Peyer's patch (tissue), 4 donors: ENCODE measurements at places on chromosomes 13 and 19.

DNA sequence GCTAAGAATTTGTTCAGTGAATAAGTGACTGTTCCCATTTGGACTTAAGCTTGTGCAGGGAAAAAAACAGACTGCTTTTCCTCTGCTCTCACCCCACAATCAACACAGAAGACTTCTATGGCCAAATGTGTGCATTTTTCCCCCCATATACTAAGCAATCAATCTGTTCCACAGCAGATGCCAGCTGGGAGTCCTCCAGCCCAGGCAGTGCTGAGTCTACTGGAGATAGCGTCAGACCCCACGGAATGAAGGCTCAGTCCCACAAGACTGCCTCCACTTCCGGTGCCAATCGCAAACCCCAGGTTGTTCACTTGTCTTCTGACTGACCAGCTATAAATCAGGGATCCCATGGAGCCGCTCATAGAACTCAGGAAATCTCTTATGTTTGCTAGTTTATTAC, 69.5 kb upstream of the ANKRD10 start:
- no peak for DNase-seq

GRCh38 chr13:60012488-60012887, 151.2 kb downstream of the DIAPH3 start:
- DNase-seq = peak; percentile 65

DNA sequence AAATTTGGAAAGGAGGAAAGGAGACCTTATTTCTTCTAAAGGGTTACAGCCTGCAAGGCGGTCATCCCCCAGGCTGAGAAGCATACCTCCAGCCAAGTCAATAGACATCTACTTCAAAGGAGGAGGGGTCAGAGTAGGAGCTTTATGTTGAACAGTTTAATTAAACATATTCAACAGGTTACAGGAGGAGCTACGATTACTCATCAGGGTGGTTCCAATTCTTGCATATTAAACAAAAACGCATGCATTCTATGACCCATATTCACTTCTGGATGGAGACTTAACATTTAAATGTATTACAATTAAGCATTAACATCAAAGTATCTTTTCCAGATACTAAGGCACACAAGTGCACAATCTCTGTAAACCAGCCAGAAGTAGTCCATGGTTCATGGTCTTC, 1955.0 kb downstream of the PCDH9 start:
- no peak for DNase-seq

DNA sequence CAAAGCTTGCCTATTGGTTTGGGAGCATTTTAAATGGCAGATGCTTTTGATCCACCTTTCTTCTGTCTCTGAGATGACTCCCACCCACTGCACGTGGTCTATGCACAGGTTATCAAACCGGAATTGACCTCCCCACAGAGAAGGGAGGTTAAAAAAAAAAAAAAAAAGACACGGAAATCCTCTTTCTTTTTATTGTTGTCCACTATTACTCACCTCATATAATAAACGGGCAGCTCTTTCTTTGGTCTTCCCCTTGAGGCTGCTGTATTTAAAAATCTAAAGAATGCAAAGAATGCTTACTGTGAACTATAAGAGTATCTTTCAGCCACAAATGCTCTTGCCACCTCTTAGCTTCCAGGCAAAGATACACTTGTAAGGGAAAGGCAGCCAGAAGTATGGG, 329.7 kb downstream of the NDFIP2 start:
- DNase-seq = no peak

- DNase-seq = no peak
These were observed 46.1 kb downstream of the ZDHHC20 start for GRCh38 chr13:21413013-21413412.

DNA sequence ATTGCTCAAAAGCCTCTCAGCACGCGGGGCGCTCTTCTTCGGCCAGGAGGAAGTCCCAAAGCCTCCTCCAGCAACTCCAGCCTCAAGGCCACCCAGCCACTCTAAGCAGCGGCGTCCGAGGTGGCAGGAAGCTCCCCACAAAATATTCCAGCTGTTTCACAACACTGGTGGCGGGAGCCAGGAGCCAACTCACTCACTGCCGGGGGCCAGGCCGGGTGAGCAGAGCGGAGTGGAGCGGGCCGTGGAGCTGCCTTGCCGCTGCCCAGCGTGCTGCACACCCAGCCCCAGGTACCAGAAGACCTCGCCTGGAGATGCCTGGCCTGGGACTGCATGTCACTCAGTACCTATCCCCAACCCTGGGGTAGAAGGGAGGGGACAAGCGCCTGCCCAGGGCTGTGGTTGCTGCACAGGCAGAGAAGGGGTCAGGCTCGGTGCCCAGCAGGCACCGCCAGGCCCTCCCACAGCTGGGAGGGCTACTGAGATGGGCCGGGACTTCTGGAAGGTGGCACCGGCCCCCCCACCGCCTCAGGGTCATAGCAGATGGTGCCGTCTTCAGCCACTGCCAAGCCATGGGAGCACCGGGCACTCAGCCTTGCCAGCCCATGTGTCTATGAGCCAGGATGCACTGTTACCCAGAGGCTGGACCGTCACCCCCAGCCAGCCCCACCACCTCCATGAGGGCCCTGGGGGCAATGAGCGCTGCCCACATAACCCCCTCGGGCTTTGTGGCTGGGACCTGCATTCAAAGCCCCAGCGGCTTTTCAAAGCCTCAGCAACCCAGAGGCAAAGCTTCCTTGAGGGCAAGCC, 59.2 kb downstream of the MLLT1 start:
- peak; percentile 27 for DNase-seq

DNA sequence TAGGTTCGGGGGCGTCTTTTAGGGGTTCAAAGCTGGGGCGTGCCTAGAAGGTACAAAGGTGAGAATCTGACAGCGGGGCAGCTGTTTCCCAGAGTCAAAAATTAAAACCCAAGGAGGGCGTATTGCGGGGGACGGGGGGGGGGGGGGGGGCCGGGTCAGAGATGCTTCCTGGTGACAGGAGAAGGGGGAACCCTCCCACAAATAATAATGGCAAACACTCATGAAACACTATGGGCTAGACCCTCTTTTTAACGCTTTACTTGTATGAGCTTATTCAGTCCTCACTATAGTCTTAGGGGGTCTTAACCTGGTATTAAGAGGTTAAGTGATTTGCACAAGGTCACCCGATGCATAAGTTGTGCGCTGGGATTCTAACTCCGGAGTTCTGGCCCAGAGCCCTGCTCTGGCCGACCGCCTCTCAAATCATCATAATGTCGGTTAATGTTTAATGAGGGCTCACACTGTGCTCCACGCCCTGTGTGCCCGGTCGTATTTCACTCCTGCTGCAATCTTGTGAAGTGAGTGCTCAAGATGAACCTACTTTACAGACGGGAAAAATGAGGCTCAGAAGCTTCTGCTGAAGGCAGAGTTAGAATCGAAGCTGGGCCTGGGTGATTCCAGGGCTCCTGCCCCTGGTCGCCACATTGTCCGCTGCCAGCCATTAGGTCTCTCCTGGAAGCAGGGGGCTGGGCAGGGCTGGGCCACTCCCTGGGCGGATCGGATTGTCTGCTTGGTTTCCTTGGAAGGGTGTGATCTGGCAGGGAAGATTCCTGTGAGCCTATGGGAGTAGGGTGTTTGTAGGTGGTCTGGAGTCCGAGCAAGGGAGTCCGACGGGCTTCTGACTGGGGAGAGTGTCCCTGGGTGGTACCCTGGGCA, 964 bp downstream of the PAK4 start:
- DNase-seq = peak; percentile 84

GRCh38 chr19:14102756-14103155, 12.2 kb upstream of the SAMD1 start:
- no peak for DNase-seq

DNA sequence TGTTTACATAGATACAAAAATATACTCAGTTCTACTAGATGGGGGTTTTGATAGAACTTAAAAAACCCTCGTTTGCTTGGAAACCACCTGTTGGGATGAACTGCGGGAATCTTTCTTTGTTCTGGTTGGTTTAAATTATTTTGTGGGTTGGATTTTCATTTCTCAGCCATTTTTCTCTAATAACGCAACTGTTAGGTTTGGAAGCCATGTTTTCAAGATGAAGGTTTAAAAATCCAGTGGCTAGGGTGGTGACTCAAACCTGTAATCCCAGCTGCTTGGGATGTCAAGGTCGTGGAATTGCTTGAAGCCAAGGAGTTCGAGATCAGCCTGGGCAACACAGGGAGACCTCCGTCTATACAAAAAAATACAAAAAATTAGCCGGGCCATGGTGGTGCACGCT, 1.6 kb downstream of the URI1 start:
- no peak for DNase-seq

DNA sequence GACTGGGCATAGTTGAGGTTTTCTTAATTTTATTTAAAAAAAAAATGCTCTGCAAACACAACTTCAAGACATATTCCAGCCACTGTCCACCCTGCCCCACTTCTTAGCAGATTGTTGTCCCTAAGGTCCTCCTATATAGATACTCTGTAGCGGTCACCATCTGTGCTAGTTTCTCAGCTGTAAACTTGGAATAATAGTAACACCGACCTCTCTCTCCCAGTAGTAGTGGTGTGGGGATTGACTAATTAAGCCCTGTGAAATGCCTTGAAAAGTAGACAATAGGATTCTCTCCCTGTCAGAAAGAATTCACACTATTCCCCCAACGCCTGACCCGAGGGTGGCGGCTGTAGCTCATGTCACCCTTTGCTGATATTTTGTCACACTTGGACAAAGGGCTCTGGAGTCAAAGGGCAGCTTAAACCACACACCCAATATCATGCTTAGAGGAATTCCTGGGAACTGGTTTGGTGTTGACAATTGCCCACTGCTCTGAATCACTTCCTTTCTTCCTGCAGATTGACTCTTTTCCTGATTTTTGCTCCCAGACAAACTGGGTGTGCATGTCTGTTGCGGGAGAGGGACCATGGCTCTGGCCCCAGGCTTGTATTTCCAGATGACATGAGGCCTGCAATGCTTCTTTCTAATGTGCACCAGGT, 9.2 kb upstream of the SERP2 start:
- no peak for DNase-seq

- DNase-seq = no peak
These were observed 6.4 kb downstream of the GNA15 start for GRCh38 chr19:3142292-3142670.

DNA sequence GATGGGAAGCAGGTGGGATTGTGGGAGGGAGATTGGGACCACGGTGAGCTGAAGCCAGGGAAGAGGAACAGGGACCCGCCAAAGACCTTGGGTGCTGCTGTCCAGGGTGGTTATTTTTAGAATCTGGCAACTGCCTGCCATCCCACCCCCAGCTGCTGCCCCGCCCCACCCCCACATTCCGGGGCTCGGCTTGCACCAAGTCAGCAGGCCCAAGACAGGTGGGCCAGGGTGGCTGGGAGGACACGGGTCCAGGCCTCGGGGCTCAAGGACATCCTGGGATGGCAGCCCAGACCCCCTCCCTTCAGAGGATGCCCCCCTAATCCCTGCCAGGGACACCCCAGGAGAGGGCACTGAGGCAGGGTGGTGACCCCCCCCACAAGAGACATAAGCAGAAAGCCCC, 827 bp downstream of the CKM start:
- DNase-seq = no peak

GRCh38 chr13:75978818-75979217, 342.7 kb downstream of the LMO7 start:
- no peak for DNase-seq

DNA sequence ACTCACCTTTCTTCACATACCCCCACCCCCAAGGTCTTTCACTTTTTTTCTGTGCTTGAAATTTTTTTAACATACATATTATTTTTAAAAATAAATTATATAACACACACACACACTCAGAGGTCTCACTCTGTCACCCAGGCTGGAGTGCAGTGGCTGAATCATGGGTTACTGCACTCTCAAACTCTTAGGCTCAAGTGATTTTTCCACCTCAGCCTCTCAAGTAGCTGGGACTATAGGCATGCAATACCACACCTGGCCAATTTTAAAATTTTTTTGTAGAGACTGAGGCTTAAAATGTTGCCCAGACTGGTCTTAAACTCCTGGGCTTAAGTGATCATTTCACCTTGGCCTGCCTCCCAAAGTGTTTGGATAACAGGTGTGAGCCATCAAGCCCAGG, 32.9 kb upstream of the ZNF429 start:
- no peak for DNase-seq

DNA sequence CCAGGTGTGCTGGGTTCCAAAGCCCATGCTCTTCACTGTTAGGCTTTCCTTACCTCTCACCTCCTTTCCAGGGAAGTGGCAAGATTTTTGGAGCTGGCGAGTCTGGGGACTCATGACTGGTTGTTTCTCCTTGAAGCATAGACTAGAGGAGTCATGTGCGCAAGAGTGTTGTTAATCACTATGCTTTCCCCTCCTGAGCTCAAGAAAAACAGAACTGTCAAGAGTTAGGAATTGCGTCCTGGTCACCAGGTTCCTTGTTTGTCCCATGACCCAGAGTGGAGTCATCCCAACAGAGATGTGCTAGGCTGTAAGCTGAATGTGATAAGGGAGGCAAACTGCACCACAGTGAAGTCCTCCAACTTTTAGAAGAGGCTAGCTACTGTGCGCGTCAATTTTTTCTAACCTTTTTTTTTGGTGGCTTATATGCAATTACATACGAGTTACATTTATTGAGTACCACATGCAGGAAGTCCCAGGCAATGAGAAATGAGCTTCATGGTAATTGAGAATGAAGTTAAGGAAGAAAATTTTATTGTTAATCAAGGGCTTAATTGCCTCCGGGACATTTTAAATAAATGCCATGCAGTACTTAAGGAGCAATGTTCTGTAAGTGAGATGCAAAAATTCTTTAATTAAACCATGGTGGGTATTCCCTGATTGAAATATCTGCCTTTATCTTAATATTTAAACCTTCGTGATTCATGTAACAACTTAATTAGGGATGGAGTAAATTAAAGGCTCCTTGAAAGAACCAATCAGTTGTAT, 233.9 kb downstream of the ZIC5 start:
- DNase-seq = no peak

DNA sequence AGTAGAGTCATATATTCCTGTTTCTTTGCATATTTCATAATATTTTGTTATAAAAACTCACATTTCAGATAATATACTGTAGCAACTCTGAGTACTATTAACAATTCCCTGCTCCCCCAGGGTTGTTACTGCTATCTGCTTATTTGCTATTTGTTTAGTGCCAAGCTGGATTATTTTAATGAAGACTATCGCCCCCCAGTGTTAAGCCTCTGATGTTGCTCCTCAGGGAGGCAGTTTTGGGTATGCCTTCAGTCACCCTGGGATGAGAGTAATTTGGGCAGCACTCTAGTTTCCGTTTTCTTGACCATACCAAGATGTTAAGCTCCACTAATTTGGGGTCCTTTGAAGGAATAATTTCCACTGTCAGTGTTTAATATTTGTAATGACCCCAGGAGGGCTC, 46.0 kb downstream of the MICU2 start:
- no peak for DNase-seq

- no peak for DNase-seq
These were observed 29.7 kb upstream of the FAM216B start for GRCh38 chr13:42751693-42752092.
